ENCODE measurements at places on chromosomes 1 and 21. TPM values are rescaled to one million over a fixed set of nuclear protein-coding genes. Genes with fewer than 3 reads are reported as not detected.

Gene FALEC
- 0.46 TPM for total RNA-seq

Gene MLLT11
- 58.7 TPM for total RNA-seq

Gene ARHGEF10L
- 59.8 TPM for total RNA-seq

Gene CCDC185
- total RNA-seq: not detected

Gene ST6GALNAC3
- 4.1 TPM for total RNA-seq

Gene KRTAP20-2
- not detected for total RNA-seq

Gene TRIM46
- not detected for total RNA-seq

Gene KIAA0040
- total RNA-seq: 9.7 TPM

Gene MAP10
- total RNA-seq: 2.3 TPM

Gene S100A4
- total RNA-seq: 107 TPM

Gene LYPD8
- total RNA-seq: not detected

Gene DNAJC28
- total RNA-seq: 4.6 TPM

Gene CCDC24
- 1.9 TPM for total RNA-seq

Gene NTMT2
- 2.0 TPM for total RNA-seq

Gene PTPN22
- 0.70 TPM for total RNA-seq

Gene GABPA
- total RNA-seq: 13.6 TPM

DNA sequence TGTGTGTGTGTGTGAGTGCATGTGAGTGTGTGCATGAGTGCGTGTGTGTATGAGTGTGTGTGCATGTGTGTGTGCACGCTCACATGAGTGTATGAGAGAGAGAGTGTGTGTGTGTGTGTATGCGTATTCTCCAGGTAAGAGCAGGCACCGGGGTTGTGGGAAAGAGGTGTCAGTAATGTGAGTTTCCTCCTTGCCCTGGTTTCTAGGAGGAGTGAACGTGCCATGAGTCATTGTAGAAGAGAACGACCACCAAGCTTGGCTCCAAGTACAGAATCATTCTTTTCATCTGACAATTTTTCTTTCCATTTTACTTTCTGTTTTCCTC, 79.1 kb downstream of the POFUT2 start:
- DNase-seq: no peak

- DNase-seq: no peak
These were observed 39.5 kb upstream of the UBE2U start for GRCh38 chr1:64163970-64164369.

GRCh38 chr1:17192394-17193221, 12.3 kb upstream of the PADI1 start:
- DNase-seq: no peak

DNA sequence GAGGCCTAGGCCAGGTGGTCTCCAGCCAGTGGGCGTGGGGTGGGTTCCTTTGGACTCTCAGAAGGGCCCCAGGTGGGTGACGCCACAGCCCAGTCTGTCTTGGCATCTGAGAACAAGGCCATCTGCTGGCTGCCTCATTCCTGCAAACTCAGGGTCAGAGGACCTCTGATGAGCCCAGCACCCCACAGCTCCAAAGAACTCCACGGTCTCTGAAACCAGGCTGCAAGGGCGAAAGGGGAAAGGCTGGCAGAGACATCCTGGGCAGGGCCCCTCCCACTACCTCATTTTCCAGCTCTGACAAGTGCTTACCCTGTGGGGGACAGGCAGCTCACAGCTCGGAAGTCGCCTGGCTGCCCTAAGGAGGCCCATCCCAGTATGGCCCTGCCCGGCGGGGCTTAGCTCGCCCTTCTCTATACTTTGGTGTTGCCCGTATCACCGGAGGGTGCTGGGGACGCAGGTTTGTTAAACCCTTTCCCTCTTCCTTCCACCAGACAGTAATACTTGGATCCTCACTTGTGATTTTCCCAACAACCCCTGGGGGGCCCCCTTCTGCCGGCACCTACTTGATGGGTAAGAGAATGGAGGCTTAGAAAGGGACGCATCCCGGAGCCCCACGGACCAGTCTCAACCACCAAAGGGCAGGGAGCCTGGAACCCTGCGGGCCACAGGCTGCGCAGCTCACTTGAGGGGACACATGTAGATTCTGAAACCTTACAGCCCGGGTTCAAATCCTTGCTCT, 10.9 kb upstream of the EDN2 start:
- DNase-seq: no peak

GRCh38 chr1:152001631-152002584, 8.2 kb upstream of the S100A10 start:
- no peak for DNase-seq

DNA sequence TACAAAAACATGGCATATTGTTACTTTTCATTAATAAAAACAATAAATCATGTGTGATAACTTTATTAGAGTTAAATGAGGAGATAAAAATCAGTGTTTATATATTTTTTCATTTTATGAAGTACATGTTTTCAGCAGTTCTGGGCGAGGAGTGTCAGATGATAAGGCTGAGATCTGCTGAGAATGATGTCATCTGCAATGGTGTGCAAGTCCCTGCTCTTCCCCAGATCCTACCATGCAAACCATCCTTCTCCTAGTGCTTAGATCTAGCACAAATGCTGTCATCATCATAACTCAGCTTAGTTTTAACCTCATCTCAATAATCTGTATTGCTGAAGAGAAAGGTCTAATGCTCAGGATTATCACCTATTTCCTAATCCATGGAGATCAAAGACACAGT, 214.4 kb upstream of the DAB1 start:
- DNase-seq: no peak

GRCh38 chr21:42463861-42464515, 32.0 kb downstream of the RSPH1 start:
- DNase-seq: peak; percentile 74

DNA sequence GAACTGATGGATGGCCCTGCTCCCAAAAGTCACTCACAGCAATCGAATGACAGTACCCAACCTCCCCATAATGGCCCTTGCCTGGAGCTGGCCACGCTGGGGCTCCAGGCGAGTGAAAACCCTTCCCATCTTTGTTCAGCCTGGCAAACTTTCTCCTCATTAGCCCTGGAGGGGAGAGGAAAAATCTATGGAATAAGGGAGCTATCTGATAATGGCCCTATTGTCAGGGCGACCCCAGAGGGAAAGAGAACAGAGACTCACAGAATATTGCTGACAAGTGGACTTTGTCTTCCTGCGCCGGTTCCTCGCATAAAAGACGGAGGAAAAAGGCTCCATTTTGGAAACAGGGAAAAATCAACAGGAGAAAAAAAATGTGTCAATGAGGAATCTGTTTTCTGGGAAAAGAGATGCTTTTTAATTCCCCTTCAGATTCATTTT, 13.0 kb upstream of the ARHGEF16 start:
- DNase-seq: no peak

DNA sequence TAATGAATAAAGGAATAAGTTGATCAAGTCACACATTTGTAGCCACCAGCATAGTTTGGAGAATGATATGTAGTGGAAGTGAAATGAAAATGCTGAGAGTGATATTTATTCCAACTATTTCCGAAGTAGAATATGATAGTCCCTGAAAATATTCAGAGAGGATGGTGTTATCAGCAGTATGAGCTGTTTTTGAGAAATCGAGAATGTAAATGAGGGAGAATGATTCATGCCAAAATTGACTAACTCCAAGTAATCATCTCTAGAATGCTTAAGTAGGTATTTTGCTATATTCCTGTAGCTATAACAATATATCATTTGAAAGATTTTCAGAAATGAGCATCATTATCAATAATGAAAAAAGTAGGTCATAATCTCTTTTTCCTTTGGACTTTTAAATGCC, 178.9 kb downstream of the PDE4B start:
- no peak for DNase-seq

GRCh38 chr1:87329526-87330056, 911 bp downstream of the LMO4 start:
- no peak for DNase-seq

- peak; percentile 84 for DNase-seq
These were observed 431 bp downstream of the MAP1LC3C start for GRCh38 chr1:241998412-241998921.

DNA sequence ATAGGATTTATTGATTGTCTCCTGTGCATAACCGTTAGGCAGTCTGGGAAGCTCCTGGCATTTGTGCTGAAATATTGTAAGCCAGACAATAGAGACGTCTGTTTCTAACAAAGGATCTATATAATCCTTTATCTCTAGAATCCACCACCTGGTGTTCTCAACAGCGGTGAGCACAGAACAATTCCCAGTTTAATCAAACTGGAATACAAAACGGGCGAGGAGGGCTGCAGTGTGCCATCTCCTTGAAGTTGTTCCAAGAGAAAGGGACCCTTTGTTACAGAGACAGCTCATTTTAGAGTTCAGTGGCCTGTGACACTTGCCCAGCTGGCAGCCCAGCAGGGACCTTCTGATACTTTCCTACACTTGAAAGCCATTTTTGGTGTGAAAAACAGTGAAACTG, 162.8 kb upstream of the IVNS1ABP start:
- DNase-seq: no peak

- DNase-seq: no peak
These were observed 133.2 kb downstream of the GDAP2 start for GRCh38 chr1:117796226-117796625.

GRCh38 chr1:39452081-39452480, 39.4 kb upstream of the BMP8A start:
- DNase-seq: no peak

- no peak for DNase-seq
These were observed 383.4 kb downstream of the SEC16B start for GRCh38 chr1:177586429-177586828.

DNA sequence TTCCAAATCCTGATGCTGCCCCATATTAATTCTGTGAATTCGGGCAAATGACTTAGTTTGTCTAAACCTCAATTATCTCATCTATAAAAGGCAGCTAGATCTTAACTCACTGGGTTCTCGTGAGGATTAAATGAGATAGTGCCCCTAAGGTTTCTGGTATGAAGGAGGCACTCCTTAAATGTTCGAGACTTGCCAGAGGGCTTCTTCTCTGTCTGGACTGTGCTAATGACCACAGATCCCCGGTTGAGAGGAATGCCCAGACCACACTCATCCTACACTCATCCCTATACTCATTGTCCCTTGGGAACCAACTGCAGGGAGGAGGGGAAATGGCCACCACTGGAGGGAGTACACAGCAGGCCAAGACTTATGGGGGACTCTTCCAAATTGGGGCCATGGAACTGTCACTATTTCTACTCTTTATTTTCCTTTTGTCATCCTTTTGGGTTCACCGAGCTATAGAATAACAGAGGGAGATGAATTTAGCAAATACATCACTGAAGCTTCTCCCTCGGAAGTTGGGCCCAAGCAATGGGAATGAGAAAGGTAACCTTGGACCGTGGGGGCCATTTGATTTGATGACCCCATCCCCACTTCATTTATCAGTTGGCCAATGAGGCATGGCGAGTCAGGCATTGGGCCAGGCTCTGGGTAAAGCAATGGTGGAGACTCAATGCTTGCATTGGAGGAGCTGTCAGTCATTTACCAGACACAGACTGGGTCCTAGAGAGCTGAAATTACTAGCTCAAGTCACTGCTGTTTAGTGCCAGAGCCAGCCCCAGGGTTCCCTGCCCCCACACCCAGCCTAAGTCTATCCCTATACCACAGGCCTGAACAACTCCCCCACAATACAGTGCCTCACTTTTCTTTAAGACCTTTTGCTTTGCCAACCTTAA, 5.1 kb downstream of the ATF3 start:
- no peak for DNase-seq

- DNase-seq: no peak
These were observed 49.4 kb downstream of the NGF start for GRCh38 chr1:115288591-115289198.

DNA sequence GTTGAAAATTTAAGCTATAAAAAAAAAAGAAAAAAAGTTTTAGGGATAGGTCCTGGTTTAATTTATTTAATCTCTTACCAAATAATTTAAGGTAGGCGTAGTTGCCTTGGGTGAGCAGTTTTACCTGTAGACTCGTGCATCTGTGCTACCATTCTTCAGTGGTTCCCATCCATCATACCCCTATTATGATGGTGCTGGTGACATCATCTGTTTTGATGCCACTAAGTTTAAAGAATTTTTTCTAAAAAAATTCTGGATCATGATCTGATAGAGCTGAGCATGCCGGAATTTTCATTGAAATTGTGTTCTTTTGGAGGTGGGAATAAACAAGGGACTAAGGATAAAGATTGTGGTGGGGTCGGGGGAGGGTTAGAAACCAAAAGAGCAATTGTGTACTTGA, 15.7 kb downstream of the LAMC1 start:
- DNase-seq: no peak

DNA sequence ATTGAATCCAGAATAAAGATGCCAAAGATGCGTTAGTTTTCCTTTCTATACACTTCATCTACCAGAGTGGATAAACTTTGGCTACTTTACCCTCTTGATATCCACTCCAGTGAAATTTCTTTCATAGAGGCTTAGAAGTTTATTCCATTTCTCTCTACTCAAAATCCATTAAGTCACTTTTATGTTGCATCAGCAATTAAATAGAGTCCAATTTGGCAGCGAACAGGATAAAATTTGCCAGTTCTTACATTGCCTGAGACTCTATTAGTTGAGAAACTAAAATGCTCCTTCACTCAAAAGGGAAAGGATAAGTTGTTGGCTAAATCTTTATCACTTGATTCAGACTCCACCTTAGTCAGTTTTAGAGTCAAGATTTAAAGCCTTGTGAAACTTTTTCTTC, 57.9 kb downstream of the ACBD6 start:
- DNase-seq: no peak

- DNase-seq: no peak
These were observed 51.1 kb upstream of the H6PD start for GRCh38 chr1:9183441-9183840.

DNA sequence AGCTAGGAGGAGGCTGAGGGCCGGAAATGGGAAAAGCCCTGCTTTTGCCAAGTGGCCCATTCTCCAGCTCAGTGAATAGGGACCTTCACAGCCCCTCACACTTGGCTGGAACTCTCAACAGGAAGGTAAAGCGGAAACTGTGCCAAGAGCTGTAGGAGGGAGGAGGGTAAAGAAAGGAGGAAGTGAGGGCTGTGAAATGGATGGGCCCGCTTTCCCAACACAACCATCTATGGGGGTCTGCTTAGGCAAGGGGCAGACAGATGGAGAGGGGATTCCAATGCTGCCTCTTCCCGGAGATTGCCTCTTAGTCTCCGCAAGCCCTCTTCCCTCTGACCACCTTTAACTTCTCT, 5.2 kb downstream of the INKA2 start:
- DNase-seq: no peak

DNA sequence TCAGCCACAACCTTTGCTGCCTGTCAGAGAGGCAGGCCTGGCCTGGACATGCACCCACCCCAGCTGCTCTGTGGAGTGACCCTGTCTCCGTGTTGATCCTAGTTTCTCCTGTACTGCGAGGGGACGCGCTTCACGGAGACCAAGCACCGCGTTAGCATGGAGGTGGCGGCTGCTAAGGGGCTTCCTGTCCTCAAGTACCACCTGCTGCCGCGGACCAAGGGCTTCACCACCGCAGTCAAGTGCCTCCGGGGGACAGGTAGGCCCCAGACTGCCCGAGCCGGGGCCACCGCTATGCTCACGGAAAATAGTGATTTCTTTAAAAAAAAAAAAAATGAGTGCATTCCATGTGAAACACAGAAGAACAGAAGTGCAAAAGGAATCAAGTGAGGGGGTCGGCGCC, 41.6 kb upstream of the TRAPPC10 start:
- no peak for DNase-seq

GRCh38 chr1:175713381-175713780, 30.0 kb downstream of the TNR start:
- no peak for DNase-seq

GRCh38 chr1:19759740-19760089, 40.0 kb downstream of the TMCO4 start:
- no peak for DNase-seq
